HTR-8/SVneo (cell line): ENCODE measurements at places on chromosomes 2 and 18.

DNA sequence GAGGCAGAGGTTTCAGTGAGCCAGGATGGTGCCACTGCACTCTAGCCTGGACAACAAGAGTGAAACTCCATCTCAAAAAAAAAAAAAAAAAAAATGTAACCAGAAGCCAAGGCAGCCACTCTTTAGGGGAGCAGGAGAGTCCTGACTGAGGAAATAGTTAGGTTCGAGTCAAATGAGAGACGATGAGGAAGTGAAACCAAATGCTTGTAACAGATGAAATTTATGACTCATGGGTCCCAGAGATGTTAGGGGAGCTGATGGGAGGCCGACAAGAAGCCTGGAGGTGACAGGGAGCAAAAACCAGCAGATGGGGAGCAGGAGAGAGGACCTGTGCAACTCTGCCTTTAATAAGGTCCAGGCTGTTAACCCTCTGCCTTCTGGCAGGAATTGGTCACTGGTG lies 756.1 kb upstream of the DDX18 start:
- no peak for DNase-seq

DNA sequence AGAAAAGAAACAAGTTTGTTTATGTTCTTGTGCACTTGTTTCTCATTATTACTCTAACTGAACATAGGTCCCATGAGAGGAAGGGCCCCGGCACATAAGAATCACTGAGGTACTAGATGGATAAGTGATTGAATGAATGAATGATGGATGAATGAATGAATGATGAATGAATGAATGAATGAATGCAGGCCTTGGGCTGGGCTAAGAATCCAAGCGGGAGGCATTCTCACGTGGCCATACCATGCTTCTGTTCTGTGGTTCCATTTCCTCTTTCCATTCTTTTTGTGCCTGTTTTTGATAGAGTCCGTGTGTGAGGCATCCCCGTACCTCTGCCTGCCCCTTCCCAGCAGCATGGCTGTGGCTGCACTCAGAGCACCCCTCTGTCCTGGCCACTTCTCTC lies 94.8 kb downstream of the SH3BP4 start:
- no peak for DNase-seq

GRCh38 chr2:104163611-104164130 lies 690.2 kb upstream of the POU3F3 start:
- DNase-seq: no peak

DNA sequence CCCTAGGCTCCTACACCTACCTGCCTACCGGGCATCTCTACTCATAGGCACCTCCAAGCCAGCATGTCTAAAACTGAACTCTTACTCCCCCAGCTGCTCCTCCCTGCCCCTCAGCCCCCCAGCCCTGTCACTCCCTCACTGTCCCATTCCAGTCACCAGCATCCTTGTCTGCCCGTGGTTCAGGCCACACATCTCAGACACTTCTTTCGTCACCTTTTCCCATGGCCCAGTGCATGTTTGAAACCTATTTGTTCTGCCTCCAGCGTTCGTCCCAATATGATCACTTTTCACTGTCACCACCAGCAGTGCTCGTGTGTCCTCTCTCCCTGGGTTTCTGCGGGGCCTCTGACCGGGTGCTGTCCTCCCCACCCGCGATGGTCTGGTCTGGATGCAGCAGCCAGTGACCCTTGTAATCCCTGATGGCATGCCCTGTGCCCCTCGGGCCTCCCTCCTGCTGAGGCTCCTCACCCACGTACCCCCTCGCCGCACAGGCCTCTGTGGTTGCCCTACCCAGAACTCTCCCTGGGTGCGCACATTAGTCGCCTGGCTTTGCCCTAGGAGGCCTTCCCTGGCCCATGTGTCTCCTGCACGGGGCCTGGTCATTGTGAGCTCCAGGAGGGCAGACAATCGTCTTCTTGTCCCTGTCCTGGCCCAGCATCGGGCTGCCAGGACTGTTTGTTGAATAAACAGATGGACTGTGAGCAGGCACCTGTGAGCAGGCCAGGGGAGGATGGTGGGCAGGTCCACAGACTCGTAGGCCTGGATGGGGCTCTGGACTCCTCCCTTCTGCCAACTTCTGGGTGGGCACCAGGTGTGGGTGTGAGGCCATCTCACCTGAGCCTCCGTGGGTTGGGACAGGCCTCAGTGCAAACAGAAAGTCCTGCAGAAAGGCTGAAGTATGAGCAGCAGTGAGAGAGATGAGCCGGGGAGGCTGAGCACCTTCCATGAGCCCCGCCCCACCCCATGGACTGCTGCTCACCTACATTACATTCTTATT lies 15.5 kb downstream of the LDLRAD4 start:
- no peak for DNase-seq

DNA sequence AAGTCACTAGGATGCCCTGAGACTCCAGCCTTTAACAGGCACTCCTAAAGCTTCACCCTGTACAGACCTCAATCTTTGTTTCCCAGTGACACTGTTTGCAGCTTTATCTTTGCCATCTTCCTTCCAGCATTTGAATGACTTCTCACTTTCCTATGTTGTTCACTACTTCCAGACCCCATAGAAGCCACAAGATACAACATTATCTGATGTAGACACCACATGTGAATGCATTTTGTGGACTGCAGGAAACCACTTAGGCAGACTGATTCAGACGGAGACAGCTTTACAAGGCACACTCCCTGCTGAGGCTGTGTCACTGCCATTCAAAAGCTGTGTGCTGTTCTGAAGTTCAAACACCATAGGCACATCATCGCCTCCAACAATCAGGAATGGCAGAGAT lies 67.3 kb upstream of the SPATS2L start:
- DNase-seq: no peak
